ENCODE measurements at places on chromosomes 6 and 20.

- no peak for DNase-seq
These were observed 24.6 kb downstream of the MLIP start for GRCh38 chr6:54135665-54136369.

- DNase-seq: no peak
These were observed 110.0 kb downstream of the TSHZ2 start for GRCh38 chr20:53081916-53082863.

- DNase-seq: no peak
These were observed 38.0 kb upstream of the HIVEP1 start for GRCh38 chr6:11974089-11974488.

- DNase-seq: no peak
These were observed 106.1 kb upstream of the CITED2 start for GRCh38 chr6:139480356-139481165.

DNA sequence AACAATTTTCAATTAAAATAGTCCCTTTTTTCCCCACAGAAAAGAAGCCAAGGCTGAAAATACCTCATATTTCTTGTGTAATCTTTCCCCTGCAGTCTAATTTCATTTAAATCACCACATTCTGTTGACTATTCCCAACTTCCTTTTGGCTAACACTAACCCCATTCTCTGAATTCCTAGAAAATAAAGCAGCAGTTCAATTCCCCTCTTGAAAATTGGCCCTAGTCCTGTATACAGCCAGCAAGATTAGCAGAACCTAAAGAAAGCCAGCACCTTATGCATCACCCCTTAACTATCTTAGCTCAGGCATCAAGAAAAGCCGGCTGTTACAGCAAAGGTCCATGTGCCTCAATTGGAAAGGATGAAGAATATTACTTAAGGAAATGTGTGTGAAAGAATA is 69.7 kb downstream of the MDN1 start:
- no peak for DNase-seq

- DNase-seq: no peak
These were observed 699 bp downstream of the PTPRT start for GRCh38 chr20:43188861-43189553.

DNA sequence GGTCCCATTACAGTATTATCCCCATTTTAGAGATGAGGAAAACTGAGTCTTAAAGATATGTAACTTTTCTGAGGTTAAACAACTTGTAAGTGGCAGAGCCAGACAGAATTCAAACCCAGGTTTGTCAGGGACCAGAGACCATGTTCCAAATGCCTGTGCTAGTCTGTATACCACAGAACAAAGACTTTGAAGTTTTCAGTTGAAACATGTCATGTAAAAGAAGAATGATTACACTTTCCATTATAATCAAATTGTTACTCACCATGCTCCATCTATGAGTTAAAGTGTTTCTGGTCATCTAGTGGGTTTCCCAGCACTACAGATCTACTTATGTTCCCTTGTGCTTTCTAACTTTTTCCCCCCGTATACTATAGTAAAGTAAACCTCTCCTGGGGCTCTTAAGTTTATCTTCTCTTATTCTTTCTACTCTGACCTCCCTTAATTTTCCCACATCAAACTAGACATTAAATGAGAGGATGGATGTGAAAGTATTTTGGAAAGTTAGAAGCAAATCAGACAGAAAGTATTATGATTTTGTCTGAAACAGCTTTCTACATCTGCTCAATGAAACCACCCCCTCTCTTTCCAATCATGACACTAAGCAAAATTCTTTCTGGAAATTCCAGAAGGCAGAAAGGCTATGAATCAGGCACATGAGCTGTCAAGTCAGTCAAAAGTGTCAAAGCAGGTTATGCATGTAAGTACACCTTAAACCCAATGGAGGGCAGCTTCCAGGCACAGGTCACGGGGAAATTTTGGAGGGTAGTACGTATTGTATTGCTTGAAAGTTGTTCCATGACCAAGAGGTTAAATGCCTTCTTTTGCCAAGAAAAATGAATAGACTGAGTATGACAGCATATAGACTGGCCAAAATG is 132.7 kb upstream of the MAP3K7 start:
- DNase-seq: no peak

- DNase-seq: no peak
These were observed 11.1 kb upstream of the HLA-DQB2 start for GRCh38 chr6:32774426-32774825.

DNA sequence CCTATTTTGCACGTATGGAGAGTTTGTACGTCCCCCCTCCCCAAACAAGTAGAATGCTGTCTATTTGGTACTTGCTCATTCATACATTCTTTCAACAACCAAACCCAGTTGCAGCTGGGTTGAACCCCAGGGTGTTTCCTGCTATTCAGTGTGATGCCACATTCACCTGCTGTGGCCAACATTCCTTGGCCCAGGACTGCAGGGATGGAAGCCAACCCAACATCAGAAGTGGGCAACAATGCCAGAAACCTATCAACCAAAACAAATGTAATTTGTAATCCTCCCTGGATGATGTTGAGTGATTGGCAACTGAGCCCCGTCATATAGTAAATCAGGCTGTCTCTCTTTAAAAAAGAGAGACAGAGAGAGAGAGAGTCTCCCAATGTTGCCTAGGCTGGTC is 8.9 kb downstream of the NT5E start:
- no peak for DNase-seq

GRCh38 chr20:35200267-35200666 is 26.2 kb upstream of the MMP24 start:
- peak; percentile 50 for DNase-seq

GRCh38 chr6:93365445-93365844 is 53.9 kb downstream of the EPHA7 start:
- DNase-seq: no peak

GRCh38 chr20:63955281-63955826 is 862 bp downstream of the UCKL1 start:
- no peak for DNase-seq

GRCh38 chr6:131476362-131476761 is 96.7 kb upstream of the ARG1 start:
- no peak for DNase-seq

DNA sequence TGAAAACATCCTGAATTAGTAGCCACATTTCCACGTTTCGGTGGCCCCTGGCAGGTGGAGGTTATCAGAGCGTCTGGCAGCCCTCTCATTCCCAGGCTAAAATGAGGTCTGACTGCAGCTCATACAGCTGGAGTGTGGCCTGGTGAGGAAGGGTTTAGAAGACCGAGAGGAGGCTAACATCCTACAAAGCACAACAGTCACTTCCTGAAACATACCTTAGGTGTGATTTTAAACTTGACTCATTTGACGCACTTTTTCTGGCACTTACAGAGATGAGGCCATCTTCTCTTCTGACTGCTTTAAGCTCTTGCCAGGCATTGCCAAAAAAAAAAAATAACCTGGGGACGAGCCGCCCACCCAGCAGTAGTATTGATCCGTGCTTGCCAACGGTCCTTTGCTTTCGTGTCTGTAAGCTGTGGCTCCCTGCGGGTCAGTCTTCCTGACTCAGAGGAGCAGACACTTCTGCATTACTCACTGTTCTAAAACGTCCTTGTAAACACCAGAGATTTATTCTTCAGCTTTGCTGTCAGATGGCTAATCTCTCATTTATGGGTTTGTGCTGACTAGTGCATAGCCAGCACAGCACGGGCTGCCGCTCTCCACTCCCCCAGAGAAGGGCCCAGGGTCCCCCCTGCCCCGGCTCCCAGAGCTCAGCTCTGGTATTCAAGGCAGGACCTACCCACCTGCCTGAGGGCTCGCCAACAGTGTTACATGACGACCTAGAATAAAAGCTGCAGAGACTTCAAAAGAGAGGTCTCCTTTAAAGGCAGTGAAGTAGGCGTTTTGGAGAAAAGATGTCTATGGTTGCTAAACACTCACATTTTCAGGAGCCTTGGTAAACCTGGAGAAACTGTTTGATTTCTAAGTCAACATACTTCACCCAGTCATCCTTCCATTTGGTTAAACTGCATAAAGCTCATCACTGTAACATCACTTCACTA is 78.5 kb upstream of the FRMD1 start:
- peak; percentile 58 for DNase-seq

- no peak for DNase-seq
These were observed 78.0 kb upstream of the CENPW start for GRCh38 chr6:126261792-126262421.

- DNase-seq: no peak
These were observed 10.6 kb upstream of the SUPT3H start for GRCh38 chr6:45388328-45388727.

GRCh38 chr6:103677290-103677689 is 1182.4 kb downstream of the HACE1 start:
- no peak for DNase-seq

DNA sequence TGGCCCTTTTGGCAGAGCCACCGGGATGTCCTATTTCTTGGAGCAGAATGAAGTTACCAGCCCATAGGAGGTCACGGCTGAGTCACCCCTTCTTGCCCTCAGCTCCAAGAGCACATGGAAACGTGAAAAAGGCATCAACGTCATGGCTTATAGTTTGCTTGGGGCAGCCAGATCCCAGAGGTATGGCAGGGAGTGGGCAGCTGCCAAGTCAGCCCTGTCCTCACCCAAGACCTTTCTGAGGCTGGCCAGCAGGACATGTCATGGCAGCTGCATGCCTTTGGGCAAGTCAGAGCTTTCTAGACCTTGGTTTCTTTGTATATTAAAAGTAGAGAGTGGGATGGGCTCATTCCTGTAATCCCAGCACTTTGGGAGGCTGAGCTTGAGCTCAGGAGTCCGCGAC is 8.2 kb upstream of the MDFI start:
- DNase-seq: no peak
